Urinary bladder (tissue), 4 donors: ENCODE measurements at places on chromosomes 4 and X. TPM values are rescaled to one million over a fixed set of nuclear protein-coding genes. Genes with fewer than 3 reads are reported as not detected.

DNA sequence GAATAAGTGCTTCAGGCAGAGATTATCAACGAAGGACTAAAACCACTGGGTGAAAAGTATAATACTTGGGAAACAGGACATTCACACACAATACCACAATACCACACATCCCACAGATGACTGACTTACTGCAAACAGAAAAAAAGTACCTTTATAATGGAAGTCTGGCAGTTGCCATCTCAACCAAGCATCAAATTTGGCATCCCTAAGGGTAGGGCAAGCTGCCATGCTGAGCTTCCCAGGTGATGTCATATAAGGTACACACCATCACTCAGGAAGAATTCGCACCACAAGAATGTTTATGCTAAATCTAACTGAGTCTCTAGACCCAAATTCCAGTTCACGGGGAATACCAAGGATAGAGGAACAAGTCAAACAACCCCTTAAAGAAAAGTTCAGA is 9.1 kb downstream of the QDPR start:
- DNase-seq, result no peak

HERC5 gene
- 6.5 TPM for polyA plus RNA-seq

LARP7 gene
- 40.3 TPM for polyA plus RNA-seq

PFKFB1 gene
- 0.23 TPM for polyA plus RNA-seq

UGT2B7 gene
- 0.25 TPM for polyA plus RNA-seq
